GM12865 (cell line): ENCODE measurements at places on chromosomes 4 and X.

- no peak for DNase-seq
Observed at GRCh38 chr4:41600243-41600912, 62.4 kb downstream of the LIMCH1 start.

DNA sequence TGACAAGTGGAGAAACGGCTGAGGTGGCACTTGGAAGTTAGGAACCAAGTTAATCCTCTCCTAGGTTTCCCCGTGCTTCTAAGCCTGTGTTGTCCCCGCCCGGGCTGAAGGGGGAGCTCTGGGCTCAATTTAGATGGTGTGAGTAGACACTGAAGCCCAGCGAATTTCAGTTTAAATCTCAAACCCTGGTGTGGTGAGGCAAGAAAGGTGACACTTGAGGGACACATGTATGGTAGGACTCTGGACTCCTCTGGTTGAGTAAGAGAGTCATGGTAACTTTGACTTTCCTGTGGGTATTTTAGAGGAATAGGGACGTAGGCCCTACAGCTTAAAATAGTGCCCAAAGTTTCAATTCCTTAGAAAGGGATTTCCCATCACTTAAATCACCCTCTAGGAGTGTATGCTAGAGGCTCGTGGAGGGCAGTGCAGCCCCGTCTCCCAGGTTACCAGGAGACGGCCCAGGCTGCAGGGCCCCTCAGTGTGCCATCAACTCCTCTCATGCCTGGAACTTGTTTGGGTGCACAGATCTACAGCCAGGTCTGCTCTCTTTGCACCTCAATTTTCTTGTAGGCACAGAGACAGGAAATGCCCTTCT is 24.0 kb downstream of the HAND2 start:
- DNase-seq: peak; percentile 73

- DNase-seq: no peak
Observed at GRCh38 chr4:58093352-58093751, 983.2 kb upstream of the IGFBP7 start.

GRCh38 chr4:6660430-6660829 is 19.9 kb downstream of the MRFAP1 start:
- no peak for DNase-seq
